ENCODE measurements at places on chromosomes 16 and 17.

DNA sequence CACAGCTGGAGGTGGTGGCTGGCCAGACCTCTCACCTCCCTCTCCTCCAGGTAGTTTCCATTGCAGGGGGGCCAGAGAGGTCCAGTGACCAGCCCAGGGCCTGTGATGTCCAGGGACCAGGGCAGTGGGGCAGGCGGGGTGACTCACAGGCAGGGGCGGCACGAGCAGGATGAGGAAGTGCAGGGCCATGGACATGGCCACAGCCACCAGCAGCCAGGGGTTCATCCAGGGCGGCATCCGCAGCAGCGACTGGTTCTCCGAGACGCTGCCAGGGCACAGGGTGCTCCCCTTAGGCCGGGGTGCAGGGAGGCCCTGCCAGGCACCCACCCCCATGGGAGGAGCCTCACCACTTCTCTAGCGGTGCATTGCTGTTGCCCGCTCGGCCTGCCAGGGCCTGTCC, 12.9 kb upstream of the P2RX1 start:
- DNase-seq: no peak

GRCh38 chr16:84818989-84819643, 669 bp upstream of the CRISPLD2 start:
- DNase-seq: no peak

GRCh38 chr17:67520252-67520906, 143.3 kb downstream of the PITPNC1 start:
- DNase-seq: no peak

DNA sequence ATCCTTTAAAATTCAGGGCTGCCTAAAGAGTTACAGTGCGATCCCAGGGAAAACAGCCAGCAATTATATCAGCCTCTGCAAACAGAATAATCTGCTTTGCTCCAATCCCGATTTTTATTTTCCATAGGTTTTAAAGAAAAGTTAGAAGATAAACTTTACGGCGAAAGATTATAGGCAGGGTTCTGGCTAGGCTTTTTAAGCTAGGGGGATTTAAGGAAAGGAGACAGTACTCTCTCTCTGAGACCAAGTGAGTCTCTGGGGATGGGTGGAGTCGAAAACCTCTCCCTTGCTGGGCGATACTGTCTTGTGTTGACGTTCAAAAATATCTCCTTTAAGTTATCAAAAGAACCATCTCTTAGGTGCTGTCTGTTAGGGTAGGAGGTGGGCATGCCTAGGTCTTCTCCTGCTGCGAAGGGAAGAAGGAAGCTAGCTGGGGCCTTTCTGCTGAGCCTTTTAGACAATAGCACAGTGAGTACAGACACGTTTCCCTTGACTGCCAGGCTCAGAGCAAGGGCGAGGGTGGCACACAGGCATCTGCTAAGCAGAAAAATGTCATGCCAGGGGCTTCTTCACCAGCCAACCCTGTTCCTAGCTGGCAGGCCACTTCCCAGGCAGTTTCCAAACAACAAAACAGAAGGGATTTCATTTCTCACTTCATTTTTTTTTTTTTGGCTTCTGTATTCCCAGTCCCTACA, 167.9 kb upstream of the MAF start:
- DNase-seq: no peak

- DNase-seq: peak; percentile 97
Observed at GRCh38 chr16:30957456-30958174, at the start of gene SETD1A. TSS of gene SETD1A (plus strand) at chr16:30957754. CDS start at chr16:30958732, 978 bp downstream.

DNA sequence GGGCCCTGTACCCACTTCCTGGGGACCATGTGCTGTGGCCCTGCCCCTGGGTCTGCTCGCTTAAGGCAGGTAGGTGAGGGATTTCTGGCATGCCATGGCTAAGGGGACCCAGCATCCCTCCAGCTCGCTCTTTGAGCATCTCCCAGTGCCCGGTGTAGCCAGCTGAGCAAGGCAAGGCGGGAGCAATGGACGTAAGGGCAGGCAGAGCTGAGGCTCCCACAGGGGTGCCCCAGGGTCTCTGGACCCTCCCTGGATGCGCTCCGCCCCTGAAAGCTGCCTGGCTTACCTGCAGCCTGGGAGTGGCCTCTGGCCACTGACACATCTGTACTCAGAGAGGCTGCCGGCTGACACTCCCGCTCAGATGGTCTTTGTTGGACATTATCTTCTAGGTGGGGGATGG, 189.9 kb downstream of the IRF8 start:
- DNase-seq: no peak

GRCh38 chr17:37802712-37803416, 58.0 kb upstream of the HNF1B start:
- DNase-seq: no peak

- DNase-seq: no peak
Observed at GRCh38 chr17:82936768-82937171, 96.9 kb upstream of the ZNF750 start.

GRCh38 chr17:35313875-35314409, 59.5 kb downstream of the SLFN11 start:
- DNase-seq: no peak

DNA sequence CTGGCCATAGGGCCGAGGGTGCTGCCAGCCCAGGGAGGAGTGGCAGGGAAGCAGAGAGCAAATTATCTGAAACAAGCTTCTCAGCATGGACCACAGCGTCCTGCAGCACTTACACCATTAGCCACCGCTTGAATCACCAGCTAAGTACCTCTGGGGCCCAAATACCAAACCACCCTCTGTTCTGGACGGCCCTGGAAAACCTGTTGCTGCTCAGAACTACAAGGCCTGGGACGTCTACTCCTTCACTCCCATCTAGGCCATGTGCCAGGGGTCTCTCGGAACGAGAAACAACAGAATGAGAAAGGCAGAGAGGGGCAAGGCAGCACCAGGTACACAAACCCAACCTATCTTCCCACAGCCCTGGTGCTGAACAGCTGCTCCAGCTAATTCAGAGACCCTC, 39.9 kb upstream of the GFOD2 start:
- DNase-seq: no peak

- no peak for DNase-seq
Observed at GRCh38 chr17:29169806-29170591, 10.2 kb downstream of the MYO18A start.

DNA sequence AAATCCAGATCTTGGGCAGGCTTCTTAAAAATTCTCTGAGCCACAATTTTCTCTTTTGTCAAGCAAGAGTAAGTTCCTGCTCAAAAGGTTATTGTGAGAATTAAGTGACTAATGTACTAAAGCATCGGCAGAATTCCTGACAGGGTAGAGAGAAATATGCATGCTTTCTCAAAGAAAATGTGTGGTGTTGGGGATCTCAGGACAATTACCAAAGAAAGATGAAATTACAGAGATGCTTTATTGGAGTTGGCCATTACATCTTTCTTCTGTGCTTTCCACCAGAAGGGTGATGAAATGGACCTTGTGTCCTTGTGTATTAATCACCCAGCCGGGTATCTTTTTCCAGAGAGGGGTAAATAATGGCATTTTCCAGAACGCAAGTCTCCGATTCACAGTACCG, 1.7 kb upstream of the USP43 start:
- no peak for DNase-seq

- DNase-seq: no peak
Observed at GRCh38 chr16:51666821-51667220, 515.8 kb upstream of the SALL1 start.

DNA sequence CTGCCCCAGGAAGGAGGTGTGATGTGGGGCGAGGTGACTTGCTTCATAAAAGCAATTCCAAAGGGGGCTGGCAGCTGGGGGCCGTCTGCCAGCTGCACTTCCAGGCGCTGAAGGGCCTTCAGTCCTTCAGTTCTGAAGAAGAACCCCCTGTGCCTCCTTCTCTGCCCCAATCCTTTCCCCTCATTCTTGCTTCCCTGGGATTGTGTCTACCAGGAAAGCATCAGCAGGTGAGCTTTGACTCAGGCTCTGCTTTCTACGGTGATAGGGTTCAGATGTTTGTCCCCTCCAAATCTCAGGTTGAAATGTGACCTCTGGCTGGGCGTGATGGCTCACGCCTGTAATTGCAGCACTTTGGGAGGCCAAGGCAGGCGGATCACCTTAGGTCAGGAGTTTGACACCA, 52.5 kb upstream of the NKD1 start:
- no peak for DNase-seq

DNA sequence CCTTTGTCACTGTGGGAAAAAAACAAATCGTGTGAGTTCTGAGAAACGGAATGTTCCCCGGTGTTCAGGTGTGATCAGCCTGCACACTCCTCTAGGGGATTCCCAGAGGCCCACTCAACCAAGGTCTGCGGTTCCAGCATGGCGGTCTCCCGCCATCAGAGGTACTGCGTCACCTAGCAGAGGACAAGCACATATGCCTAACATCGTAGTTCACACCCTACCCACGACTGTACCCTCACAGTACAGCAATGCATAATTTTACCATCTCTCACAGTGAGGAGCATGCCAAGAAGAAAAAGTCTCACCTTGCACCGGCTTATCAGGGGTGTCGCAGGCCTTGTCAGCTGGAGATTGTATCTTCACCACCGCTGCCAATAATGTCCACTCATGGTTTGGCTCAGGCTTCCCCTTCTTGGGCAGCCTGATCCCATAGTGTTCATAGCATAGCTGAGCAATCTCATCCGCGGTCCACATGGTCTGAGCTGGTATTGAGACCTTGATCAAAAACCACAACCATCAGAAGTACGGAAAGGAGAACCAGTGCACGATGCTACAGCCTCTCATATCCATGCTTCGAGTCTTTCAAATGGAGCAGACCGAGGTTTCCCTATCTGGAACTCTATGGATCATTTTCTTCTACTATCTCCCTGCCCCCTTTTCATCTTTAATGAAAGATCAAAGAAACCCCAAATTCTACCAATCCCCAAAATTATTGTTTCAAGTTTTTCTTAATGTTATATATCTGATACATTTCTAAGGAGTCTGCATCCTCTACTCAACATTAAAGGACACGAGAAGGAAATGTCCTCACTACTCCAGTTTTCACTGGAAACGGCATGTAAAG, 2.5 kb downstream of the ADAT1 start:
- DNase-seq: peak; percentile 22

DNA sequence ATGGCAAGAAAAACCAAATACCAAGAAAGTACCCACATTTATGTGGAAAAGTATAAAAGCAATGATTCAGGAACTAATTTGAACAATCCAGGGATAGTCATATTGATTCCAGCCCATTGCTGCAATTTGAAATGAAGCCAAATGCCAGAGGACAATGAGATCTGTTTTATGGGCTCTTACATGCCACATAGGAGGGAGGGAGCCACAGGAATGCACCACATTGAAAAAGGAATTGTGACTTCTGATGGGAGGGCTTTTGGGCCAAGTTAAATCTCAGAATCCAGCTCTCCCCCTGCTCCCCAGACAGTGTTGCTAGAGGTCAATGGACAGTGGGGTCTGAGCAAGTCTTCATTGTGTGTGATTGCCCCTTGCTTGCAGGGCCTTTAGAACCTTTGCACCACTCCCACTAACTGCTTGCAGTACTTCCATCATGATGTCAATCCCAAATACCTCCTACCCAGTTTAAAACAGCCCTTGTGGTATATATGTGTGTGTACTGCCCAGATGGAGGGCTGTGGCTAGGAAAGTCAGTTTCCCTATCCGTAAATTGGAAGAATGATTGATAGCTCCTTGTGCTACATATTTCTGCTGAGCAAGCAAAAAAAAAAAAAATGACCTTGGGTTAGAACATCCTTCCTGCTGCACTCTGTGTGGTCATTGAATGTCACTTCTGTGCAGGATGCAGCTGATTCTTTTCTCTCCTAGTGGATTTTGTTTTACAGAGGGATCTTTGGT, 406.8 kb downstream of the UTP18 start:
- no peak for DNase-seq

Data from activated CD8-positive, alpha-beta memory T cell treated with anti-CD3 and anti-CD28 coated beads for 1 hour (primary cell).